Epithelial cell of umbilical artery (primary cell): ENCODE measurements at places on chromosomes 4 and X. TPM values are rescaled to one million over a fixed set of nuclear protein-coding genes. Genes with fewer than 3 reads are reported as not detected.

The TIMM17B gene
- 35.0 and 36.4 TPM in 2 replicates for total RNA-seq

The GPR143 gene
- total RNA-seq, result 4.6 and 5.5 TPM in 2 replicates

The ITM2A gene
- 2.7 and 19.5 TPM in 2 replicates for total RNA-seq

The MAGEB2 gene
- not detected in 2 replicates for total RNA-seq

The BEND4 gene
- 2.3 and 2.7 TPM in 2 replicates for total RNA-seq

The MGAT4D gene
- not detected in 2 replicates for total RNA-seq

The RIBC1 gene
- 0.30 and 0.32 TPM in 2 replicates for total RNA-seq

The DCAF4L1 gene
- total RNA-seq, result under 0.01 and 0.15 TPM in 2 replicates

The FAM133A gene
- total RNA-seq, result not detected in 2 replicates
